C1 segment of cervical spinal cord (tissue), 14 donors: ENCODE measurements at places on chromosomes 2 and 18.

DNA sequence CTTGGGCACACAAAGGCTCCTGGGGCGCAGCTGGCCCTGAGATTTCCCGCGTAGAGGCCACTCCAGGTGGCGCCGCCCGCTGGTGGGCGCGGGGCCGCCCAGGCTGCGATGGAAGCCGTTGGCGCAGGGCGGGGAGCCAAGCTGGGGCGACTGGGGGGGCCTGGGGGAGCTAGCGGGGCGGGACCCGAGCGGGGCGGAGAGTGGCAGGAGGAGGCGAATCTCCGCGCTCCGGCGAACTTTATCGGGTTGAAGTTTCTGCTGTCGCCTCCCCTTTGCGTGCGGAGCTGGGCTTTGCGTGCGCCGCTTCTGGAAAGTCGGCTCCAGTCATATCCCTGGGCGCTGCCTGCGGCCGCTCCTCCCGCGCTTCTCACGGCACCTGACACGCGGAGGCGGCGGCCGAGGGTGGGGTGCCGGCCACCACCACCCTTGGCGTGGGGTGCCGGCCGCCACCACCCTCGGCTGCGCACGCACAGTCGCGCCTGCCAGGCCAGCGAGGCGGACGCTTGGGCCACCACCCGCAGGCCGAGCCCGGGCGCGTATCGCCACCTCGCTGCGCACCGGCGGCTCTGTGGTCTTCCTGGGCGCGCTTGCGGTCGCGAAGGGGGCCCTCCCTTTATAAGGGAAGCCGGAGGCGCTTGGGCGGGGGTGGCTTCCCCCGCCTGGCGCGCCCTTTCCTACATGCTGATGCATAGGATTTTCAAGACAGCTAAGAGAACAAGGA is 919 bp upstream of the CYP1B1 start:
- no peak for DNase-seq

GRCh38 chr2:117763804-117764203 is 50.7 kb upstream of the DDX18 start:
- no peak for DNase-seq

DNA sequence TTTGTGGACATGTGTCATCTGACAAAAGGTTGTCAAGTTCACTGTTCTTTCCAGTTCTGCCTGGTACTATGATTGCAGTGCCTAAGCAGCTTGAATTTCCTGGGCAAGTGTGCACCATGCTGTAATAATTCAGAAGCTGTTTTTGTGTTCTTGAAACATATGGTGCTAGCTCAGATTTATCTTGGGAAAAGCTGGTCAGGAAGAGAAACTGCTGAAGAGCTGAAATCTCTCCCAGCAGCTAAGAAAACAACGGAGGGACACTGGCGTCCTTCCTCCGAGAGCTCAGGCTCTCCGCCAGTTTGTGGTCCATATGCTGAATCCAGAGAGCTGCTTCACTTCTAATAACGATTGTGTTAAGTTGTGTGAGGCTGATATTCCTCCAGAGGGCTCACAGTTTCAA is 642.0 kb downstream of the DPP10 start:
- no peak for DNase-seq

DNA sequence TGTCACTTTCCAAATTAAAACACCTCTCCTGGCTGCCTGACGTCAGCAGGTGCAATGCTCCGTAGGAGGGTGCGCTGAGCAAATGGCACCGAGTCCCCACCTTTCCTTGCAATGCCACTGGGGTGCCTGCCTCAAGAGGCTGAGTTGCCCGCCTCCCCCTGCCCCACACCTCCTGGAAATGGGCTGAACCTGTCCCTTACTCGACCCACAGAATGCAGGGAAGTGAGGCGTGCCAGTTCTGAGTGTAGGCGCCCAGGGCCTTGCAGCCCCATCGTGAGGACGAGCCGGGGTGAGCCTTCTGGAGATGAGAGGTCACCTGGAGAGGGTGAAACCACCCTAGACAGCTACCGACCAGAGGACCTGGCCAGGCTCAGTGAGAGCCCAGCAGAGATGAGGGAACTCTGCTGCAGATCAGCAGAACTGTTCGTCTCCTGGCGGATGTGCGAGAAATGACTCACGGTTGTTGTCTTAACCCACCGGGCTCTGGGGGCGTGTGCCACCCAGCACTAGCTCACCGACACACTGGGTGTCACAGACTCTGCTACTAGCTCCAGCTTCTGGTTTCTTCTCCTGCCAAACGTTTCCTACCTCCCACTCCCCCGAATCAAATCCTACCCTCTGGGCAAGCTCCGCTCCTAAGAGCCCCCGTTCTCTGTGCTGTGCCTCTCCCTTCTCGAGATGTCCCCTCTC is 168.7 kb upstream of the HDAC4 start:
- DNase-seq: no peak

DNA sequence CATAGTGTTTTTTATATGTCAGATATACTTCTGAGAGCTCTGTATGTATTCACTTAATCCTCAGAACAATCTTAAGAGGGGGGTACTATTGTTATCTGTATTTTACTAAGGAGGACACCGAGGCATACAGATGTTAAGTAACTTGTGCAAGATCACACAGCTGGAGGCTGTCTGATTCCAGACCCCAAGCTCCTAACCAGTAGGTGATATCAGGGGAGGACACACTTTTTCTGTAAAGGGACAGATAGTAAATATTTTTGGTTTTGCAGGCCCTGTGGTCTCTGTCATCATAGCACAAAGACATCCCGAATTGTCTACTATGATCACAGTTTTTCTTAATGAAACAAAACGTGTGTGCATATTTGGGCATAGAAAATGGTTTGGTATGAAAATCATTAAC is 143.7 kb downstream of the LAMA3 start:
- no peak for DNase-seq

GRCh38 chr2:231923951-231924888 is 2.0 kb downstream of the NPPC start:
- DNase-seq: no peak

GRCh38 chr2:186918495-186918894 is 69.5 kb upstream of the ZSWIM2 start:
- DNase-seq: no peak

- no peak for DNase-seq
Observed at GRCh38 chr2:27306573-27307286, 1.5 kb downstream of the UCN start.

DNA sequence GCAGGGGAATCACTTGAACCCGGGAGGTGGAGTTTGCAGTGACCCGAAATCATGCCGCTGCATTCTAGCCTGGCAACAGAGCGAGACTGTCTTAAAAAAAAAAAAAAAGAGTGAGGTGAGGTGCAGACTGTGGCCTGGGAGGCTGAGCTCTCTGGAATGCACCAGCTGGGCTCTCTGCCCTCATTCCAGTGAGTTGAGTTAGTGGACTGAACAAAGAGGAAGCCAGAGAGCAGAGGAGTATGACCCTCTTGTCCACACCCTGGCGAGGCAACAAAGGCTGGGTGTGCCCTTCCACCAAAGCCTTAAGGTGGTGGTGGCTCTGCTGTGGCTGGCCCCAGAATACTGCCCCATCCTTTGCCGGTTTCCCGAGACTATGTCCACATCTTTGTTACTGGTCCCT is 71.3 kb upstream of the ACKR3 start:
- no peak for DNase-seq

DNA sequence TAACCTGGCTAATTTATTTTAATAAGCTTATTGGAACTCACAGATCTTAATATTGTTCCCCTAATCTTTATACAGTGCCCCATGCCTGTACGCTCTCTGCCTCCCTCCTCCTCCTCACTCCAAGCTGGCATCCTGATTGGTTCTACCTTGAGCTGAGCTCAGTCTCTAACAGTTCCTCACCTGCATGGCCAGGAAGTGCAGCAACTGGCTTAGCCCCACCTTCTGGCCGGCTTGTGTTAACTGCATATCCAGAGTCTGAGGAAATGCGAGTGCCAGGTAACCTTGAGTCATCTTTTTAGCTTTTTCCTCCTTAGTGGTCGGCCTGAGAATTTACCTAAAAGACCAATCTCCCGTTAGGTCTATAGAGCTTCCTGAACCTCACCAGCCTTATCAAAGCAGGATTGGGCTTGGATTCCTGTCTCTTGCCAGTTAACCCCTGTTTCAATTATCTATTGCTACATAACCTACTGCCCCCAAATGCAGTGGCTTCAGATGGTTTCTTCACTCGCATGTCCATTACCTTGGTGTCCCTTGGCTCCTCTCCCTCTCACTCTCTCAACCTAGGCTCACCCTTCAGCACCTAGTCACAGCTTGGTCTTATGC is 89.5 kb upstream of the STK39 start:
- no peak for DNase-seq

DNA sequence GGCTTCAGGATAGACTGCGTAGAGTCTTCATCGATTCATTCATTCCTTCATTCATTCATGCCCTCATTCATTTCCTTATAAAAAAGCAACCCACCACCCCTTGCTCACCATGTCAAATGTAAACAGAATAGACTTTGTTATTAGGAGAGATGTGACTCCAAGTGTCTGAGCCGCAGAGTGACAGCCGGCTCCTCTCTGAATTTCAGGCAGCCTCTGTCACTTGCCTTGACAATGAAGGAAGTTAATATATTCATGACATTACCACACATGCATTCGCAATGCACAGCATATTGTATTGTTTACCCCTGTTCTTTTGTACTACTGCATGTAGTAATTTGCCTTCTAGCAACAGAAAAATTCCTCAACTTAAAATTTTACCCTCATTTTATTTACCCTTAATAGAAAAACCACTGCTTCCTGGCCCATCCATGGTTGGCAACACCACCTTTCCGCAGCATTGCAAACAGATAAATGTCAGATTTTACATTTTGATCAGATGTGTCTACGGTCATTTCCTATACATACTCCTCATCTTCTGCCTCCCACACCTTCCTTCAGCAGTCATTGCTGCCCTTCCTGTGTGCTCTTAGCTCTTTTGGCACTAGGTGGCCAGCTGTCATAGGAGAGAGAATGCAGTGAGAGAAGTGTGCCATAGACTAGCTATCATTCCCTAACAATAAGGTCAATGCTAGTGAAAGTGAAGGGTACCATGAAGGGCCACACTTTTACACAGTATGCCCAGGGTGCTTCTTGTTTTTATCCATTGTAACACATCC is 1090.8 kb downstream of the BCL11A start:
- no peak for DNase-seq

GRCh38 chr2:27888790-27889189 is 1.4 kb downstream of the RBKS start:
- no peak for DNase-seq

- DNase-seq: peak; percentile 42
Observed at GRCh38 chr18:62187543-62188510, 772 bp downstream of the RELCH start.

DNA sequence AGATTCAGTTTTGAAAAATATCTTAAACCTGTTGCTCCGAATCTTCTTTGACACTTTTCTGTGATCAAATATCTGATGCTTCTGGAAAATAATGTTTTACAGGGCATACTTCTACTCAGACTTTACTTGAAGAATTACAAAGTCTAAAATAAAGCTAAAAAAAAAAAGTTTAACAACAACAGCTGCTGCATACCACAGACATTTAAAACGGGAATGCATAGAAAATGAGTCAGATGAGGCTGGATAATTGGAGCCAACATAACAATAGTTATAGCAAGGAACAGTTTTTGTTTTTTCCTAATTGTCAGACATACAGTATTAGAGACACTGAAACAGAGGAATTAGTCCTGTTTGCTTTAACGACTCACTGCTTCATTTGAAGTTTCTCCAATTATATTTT is 1090.2 kb downstream of the SUCLG1 start:
- DNase-seq: no peak
